ENCODE measurements at places on chromosomes 6 and 20.

DNA sequence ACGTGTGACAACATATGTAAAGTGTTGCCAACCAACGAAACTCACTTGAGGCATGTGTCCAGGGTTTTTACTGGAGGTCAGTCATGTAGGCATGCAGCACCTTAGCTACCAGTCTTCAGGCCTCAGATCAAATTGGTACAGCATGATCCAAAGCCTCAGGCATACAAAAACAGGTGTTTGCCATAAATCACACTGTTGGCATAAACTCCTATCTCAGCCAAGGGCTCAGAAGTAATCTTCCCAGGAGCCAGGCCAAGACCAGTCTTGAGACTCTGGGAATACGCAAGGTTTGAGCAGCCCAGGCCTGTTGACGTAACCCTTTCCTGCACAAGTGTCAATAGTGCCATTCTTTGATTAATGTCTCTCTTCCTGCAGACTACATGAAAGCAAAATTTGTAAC lies 163.5 kb downstream of the PRL start:
- no peak for DNase-seq

GRCh38 chr6:142500250-142500786 lies 198.5 kb downstream of the ADGRG6 start:
- no peak for DNase-seq

DNA sequence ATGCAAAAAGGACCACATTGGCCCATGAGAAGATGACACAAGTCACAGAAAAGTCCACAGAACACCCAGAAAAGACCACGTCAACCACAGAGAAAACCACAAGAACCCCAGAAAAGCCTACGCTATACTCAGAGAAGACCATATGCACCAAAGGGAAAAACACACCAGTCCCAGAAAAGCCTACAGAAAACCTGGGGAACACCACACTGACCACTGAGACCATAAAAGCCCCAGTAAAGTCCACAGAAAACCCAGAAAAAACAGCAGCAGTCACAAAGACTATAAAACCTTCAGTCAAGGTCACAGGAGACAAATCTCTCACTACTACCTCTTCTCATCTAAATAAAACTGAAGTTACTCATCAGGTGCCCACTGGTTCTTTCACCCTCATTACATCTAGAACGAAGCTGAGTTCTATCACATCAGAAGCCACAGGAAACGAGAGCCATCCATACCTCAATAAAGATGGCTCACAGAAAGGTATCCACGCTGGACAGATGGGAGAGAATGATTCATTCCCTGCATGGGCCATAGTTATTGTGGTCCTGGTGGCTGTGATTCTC lies 11.2 kb downstream of the MUCL3 start:
- no peak for DNase-seq

GRCh38 chr6:43883847-43884651 lies 114.0 kb downstream of the VEGFA start:
- no peak for DNase-seq

DNA sequence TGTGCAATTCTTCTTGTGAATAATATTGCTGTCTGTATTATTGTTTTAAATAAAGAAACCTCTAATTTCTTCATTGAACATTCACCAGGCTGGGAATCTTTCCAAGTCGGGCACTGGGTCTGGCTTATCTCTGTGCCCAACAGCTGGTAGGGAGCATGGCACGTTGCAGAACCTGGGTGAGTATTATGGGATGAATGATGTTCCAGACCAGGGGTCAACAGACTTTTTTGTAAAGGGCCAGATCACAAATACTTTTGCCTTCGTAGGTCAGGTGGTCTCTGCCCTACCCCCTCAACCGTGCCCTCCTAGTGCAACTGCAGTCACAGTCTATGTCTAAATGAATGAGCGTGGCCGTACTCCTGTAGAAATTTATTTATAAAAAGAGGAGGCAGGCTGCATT lies 81.6 kb upstream of the FOXQ1 start:
- DNase-seq: no peak

GRCh38 chr6:85451565-85452306 lies 1.9 kb downstream of the NT5E start:
- DNase-seq: no peak

GRCh38 chr6:135627092-135627715 lies 129.7 kb upstream of the AHI1 start:
- no peak for DNase-seq

GRCh38 chr20:39699166-39699725 lies 737.1 kb downstream of the DHX35 start:
- DNase-seq: no peak

DNA sequence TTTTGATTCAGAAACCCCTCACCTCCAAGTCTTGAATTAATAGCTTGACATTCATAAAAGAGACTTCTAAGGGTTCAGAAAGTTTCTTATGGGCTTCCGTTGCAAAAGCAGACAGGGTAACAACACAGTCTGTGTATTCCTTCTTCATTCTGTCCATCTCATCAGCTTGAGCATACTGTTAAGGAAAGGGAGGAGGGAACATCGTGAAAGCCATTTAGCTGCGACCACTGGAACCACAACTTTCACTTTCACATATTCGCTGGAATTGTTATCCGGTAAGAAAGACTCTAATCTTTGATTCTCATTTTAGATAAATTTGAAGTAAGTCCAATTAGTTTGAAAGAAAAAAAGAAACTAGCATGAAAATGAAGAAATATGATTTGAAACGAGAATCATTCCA lies 174.4 kb downstream of the SYNE1 start:
- no peak for DNase-seq

DNA sequence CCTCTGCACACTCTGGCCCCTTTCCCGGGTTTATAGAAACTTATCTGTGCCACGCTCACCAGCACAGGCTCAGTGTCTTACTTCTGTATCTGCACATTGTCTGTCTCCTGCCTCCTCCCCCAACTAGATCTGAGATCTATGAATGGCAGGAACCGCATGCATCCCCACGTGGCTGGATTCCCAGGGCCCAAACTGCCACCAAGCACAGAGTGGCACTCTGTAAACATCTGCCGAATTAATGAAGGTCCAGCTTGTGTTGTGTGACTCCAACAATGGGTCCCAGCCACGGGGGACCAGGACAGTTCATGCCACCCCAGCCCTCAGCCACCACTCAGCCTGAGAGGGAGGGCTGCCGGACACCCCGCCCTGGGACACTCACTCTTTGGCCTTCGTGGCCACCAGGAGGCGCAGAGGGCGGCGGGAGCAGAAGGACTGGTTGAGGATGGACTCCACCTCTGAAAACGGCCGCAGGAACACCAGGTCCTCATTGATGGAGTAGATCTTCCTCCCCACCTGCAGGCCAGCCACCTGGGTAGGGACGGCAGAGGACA lies 171.1 kb downstream of the PREX1 start:
- no peak for DNase-seq

DNA sequence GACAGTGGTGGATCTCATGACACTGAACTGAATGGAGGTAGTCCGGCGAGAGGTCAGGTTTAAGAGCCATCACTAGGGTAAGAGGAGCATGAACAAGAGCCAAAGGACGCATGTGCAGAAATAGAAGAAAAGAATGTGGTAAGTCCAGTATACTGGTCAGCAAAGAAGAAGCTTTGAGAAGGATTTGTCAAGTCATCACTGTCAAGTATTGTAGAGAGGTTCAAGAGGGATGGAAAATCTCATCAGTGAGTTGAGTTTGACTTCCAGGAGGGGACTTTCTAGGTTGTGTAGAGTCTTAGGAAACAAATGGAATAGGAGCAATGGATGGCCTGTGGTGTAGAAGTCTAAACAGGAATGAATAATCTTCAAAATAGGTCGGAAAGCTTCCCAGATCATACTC lies 161.8 kb downstream of the BTBD3 start:
- no peak for DNase-seq

DNA sequence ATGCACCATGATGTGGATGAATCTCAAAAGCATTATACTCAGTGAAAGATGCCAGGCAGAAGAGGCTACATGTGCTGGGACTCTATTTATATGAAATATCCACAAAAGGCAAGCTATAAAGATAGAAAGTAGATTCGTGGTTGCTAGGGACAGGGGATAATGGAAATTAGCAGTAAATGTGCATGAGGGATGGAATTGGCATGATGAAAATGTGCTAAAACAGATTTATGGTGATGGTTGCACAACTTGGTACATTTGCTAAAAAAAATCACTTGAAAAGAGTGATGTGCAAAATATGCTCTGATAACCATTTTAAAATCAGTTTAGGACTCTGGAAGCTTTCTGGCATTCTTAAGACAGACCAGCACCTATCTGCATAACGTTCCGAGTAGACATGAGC lies 61.6 kb downstream of the ALDH8A1 start:
- DNase-seq: no peak

DNA sequence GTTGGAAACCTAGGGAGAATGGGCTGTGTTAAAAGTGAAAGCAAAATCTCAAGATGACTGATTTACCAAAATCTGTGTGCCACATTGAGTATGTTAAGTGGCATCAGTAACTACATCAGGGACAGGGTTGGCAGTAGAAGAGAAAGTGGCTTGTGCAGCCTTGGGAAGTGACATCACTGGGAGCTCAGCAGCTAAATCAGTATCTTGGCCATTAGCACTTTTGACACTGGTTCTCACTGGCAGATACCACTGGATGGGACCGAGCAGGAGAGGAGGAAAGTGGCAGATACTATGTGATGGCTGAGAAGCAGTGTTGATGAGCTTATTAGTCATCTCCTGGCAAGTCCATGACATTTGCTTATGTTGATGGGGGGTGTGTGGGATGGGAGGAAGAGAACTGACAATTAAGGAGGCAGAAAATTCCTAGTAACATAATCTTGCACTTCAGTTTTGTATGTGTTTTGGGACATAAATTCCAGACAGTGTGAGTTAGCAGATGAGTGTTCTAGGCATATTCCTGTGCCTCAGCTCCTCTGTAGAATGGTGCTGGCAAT lies 322.2 kb downstream of the SOX4 start:
- no peak for DNase-seq

GRCh38 chr6:165900970-165901369 lies 237.9 kb upstream of the PDE10A start:
- no peak for DNase-seq

DNA sequence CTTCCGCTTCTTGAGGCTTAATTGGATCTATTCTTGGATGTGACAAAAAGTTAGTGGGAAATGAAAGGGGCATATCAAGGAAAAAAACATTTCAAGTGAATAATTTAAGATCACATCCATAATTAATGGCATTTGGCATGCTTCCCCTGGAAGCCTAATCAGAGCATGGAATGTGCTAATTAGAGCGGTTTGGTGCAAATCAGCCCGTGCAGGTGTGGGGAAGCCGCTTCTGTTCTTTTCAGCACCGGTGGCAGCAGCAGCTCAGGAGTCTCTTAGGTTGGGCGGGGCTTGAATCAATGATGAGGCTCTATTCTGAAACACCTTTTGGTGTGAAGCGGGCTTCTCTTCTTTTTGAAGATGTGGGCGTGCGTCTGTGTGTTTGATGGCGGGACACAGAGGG lies 301.2 kb downstream of the LRFN2 start:
- DNase-seq: no peak

GRCh38 chr20:43285170-43285569 lies 95.5 kb upstream of the PTPRT start:
- no peak for DNase-seq

DNA sequence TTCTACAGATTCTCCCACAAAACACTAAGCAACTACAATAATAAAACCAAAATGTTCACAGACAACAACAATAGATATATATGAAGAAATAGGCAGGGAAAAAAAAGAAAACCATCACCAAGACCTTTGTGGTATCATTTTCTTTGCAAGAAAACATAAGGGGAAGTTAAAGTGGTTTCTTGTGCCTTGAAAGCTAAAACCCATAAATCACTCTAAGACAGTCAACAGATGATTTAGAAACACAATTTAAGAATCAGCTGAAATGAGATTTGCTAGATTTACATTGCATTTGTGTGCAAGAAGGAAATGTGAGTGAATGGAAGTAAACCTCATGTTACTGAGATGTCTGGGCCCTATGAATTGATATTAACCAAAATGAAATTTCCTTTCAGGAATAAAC lies 1265.4 kb upstream of the GJE1 start:
- no peak for DNase-seq

DNA sequence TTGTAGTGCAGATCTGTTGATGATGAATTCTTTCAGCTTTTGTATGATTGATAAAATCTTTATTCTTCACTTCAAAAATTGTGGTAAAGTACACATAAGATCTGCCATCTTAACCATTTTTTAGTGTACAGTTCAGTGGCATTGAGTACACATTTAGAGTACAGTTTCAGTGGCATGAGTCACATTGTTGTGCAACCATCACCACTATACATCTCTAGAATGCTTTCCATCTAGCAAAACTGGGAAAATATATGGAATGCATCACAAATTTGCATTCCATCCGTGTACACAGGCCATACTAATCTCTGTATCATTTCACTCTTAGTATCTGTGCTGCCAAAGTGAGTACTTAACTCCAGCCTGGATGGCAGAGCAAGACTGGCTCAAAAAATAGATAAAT lies 28.7 kb downstream of the SIRPD start:
- DNase-seq: no peak

GRCh38 chr20:31840906-31841816 lies 4.2 kb downstream of the FOXS1 start:
- no peak for DNase-seq

GRCh38 chr6:134712311-134712710 lies 237.6 kb downstream of the ALDH8A1 start:
- no peak for DNase-seq

- no peak for DNase-seq
Observed at GRCh38 chr6:118974790-118975189, 39.8 kb upstream of the MCM9 start.

- DNase-seq: no peak
Observed at GRCh38 chr20:23049201-23050075, at the start of gene THBD. Gene THBD (minus strand): TSS chr20:23049672. CDS start chr20:23049504, 168 bp downstream.

DNA sequence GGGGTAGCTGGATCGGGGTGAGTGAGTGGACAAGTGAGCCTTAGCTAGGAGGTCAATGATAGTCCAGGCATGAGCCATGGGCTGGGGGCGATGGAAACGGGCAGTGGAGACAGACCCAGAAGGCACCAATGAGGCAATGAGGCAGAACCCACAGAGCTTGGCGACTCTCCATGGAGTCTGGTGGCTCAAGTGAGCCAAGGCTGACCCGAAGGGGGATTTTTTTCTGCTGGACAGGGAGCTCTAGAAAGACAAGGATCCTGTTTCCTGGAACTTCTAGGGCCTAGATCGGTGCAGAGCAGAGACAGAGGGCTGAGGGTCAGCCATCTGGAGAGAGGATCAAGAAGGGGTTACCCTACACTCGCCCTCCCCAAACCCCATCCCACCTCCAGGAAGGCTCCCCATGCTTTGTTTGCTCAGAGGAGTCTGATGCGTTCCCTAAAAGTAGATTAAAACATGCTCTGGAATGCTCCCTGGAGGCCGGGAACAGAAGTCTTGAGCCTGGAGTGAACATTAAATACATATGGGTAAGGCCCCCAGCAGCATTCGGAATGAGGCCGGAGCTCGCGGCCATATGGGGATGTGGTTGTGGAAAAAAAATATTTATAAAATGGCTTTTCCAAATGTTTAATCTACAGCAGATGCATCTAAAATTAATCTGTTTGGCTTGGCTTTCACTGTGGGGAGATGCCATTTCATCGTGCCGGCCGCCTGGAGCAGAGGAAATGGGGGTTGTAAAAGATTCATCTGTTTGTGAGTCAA lies 237.8 kb upstream of the PMEPA1 start:
- no peak for DNase-seq

DNA sequence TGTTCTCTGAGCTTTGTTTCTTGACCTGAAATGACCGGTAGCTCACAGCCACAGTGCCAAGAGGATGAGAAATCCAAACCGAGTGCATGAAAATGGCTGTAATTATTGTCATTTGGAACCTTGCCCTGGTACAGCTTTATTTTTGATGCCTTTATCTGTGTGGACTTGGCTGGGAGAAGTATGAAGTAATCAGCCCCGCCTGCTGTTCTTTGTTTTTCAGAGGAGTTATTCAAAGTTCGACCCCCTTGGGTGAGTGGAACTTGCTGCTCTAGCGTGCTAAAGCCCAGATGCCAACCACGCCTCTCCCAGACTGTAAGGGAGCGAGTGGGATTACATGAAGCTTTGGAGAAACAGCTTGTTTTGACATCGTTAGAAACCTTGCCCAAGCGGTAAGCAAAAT lies 48.3 kb downstream of the ECT2L start:
- no peak for DNase-seq
